Activated T-cell treated with anti-CD3 and anti-CD28 coated beads, Interleukin-2, amount 50 U/mL, for 4 hours (primary cell): ENCODE measurements at places on chromosomes 16 and 17. TPM values are rescaled to one million over a fixed set of nuclear protein-coding genes. Genes with fewer than 3 reads are reported as not detected.
A peak's percentile ranks its signal among the peaks of the same experiment; 100 is the strongest.

DNA sequence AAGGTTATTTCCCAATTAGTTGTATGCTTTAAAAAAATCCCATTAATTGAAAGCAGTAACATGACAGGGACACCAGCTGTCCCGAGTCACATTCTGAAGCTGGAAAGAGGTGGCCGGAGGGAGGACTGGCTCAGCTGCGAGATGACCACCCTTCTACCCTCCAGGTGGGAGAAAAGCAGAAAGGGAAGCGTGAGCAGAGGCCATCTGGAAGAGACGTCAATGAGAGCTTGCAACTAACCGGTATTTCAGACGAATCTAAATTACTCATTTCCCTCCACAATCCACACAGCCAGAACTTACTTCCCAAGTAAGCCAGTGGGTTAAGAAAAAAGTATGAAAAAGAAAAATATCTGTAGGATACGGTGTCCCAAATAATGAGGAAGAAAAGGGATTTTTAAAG, 28.5 kb upstream of the SLC38A8 start:
- DNase-seq = no peak

- DNase-seq = no peak
Measured at GRCh38 chr17:60887614-60888028, 210.0 kb downstream of the BCAS3 start.

GRCh38 chr16:24010440-24011089, 174.8 kb downstream of the PRKCB start:
- DNase-seq = peak; percentile 81

OR3A3 gene
- total RNA-seq = not detected

DPEP2 gene
- 0.71 TPM for total RNA-seq

GRCh38 chr17:77914385-77915254, 43.9 kb upstream of the TNRC6C start:
- DNase-seq = no peak

RPRML gene
- not detected for total RNA-seq

- DNase-seq = no peak
Measured at GRCh38 chr16:97822-98221, 19.8 kb downstream of the MPG start.

DNA sequence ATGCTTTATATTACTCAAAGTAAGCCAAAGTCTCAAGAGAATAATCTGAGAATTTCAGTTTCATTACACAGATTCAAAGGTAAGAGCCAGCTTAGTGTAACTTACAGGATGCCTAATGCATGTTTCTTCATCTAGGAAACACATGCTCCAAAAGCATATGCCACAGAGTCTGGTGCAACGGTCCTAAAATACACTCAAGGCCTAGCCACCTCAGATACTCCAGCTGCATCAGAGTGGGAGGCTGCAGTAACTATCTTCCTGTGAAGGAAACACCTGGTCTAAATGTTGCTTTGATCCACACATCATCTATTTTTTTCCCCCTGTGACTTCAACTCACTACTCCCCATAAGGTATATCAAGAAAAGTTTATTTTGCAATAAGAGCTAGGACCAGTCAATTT, 51.6 kb upstream of the CORO6 start:
- DNase-seq = no peak

- no peak for DNase-seq
Measured at GRCh38 chr17:82244413-82245133, 15.7 kb downstream of the SLC16A3 start.

- no peak for DNase-seq
Measured at GRCh38 chr16:85635545-85636140, 22.5 kb downstream of the GSE1 start.

DNA sequence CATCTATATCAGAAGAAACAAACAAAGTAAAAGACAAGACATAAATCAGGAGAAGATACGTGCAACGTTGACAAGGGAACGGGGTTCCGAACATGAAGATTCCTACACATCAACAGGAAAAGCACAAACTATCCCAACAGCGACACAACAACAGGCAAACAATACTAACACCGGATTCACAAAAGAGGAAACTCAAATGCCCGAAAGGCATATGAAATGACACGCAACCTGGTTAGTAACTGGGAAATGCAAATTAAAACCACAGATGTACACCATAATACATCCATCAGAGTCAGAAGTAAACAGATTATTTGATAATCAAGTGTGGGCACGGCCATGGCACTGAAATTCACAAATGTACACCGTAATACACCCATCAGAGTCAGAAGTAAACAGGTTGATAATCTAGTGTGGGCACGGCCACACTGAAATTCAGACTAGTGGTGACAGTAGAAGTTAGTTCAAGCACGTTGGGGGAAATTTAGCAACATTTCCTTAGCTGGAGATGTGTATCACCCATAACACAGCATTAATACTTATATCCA, 171.9 kb upstream of the RPH3AL start:
- no peak for DNase-seq

- DNase-seq = no peak
Measured at GRCh38 chr17:82587234-82588086, 60.8 kb downstream of the WDR45B start.

- DNase-seq = no peak
Measured at GRCh38 chr17:1920948-1921351, 91.1 kb downstream of the RPA1 start.

MRPS7 gene
- total RNA-seq = 167 TPM

SCNN1G gene
- not detected for total RNA-seq

ZNF750 gene
- total RNA-seq = not detected

- DNase-seq = no peak
Measured at GRCh38 chr16:67676939-67677338, 10.3 kb downstream of the C16orf86 start.

SDR42E2 gene
- not detected for total RNA-seq
